Lower lobe of right lung (tissue), 2 donors: ENCODE measurements at places on chromosomes 1 and 21. TPM values are rescaled to one million over a fixed set of nuclear protein-coding genes. Genes with fewer than 3 reads are reported as not detected.

F13B gene
- not detected for total RNA-seq

GSTM5 gene
- 11.7 TPM for total RNA-seq

SPATA17 gene
- total RNA-seq = 4.0 TPM

SPATA45 gene
- total RNA-seq = not detected

SH2D2A gene
- total RNA-seq = 3.5 TPM

DISP1 gene
- 31.1 TPM for total RNA-seq

CFAP74 gene
- 6.6 TPM for total RNA-seq

CFAP57 gene
- 4.1 TPM for total RNA-seq

RPL5 gene
- total RNA-seq = 713 TPM

LRRC3 gene
- total RNA-seq = 4.0 TPM

TINAGL1 gene
- 64.5 TPM for total RNA-seq

KIRREL1 gene
- total RNA-seq = 26.9 TPM

- H3K27ac ChIP-seq = no peak overlapping the region
- no peaks in the 10 kb centered on the region for H3K27me3 ChIP-seq
- H3K36me3 ChIP-seq = peaks cover 3% of the 10 kb centered on the region
- no peak overlapping the region for H3K4me3 ChIP-seq
Measured at GRCh38 chr1:153849487-153850185, 73.1 kb downstream of the GATAD2B start.

- H3K27me3 ChIP-seq = no peaks in the 10 kb centered on the region
- H3K27ac ChIP-seq = peak overlapping the region; percentile 51
- H3K36me3 ChIP-seq = peaks cover 78% of the 10 kb centered on the region
Measured at GRCh38 chr1:64864018-64864940, 102.1 kb downstream of the JAK1 start.

GRCh38 chr1:233487408-233487807, 126.5 kb upstream of the KCNK1 start:
- H3K4me1 ChIP-seq = no peaks in the 10 kb centered on the region
- no peaks in the 10 kb centered on the region for H3K36me3 ChIP-seq
- no peak overlapping the region for H3K27ac ChIP-seq
- H3K4me3 ChIP-seq = no peak overlapping the region
- DNase-seq = no peak

GRCh38 chr1:149978547-149979023, 31.9 kb downstream of the OTUD7B start:
- no peak overlapping the region for H3K4me3 ChIP-seq
- no peak for DNase-seq
- H3K4me1 ChIP-seq = peaks cover 24% of the 10 kb centered on the region
- H3K27me3 ChIP-seq = no peaks in the 10 kb centered on the region
- H3K36me3 ChIP-seq = peaks cover 35% of the 10 kb centered on the region

DNA sequence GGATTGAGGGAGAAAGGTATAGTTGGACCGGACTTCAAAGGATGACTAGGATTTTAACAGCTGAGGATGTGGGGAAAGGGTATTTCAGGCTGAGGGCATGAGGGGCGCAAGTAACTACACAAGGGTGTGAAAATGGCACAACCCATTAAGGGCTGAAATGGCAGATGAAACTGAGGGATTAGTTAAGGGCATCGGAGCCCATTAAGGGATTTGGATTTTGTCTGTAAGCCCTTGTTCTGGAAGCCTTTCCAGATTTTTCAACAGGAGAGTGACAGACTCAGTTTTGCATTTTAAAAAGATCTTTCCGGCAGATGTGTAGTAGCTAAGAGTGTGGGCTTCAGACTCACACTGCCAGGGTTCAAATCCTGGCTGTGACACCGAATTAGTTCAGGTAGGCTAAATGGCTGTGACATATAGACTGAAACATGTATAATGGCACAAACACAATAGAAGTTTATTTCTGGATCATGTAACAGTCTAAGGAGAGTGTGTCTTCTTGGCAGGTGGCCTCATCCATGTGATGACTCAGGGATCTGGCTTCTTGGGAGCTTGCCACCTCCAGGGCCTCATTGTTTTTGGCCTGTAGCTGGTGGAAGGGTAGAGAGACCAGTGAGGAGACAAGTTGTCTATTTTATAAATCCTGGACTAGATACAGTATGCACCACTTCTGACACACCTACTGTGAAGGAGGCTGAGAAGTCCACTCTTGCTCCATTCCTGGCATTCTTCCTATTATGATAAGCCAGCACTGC, 49.6 kb downstream of the UBE2T start:
- no peaks in the 10 kb centered on the region for H3K27me3 ChIP-seq
- H3K36me3 ChIP-seq = no peaks in the 10 kb centered on the region
- no peaks in the 10 kb centered on the region for H3K4me1 ChIP-seq
- no peak overlapping the region for H3K27ac ChIP-seq
- no peak overlapping the region for H3K4me3 ChIP-seq

DNA sequence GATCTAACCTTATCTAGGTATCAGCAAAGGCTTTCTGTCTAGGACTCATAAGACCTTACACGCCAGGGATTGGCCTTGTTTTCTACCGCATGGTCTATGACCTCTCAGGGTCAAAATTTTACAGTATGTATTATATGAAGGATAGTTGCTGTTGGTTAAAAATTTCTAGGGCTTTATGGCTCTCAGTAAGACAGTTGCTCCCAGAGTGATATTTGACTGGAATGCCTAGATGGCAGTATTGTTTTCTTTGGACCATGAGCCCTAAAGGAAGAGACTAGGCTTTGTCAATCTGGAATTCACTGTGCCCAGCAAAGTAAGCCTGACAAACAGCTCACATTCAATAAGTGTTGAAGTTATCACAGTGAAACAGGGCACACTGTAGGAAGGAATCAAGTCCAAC, 37.6 kb downstream of the C1orf87 start:
- H3K36me3 ChIP-seq = no peaks in the 10 kb centered on the region
- H3K27ac ChIP-seq = no peak overlapping the region
- H3K4me3 ChIP-seq = no peak overlapping the region

- H3K4me3 ChIP-seq = no peak overlapping the region
- no peaks in the 10 kb centered on the region for H3K4me1 ChIP-seq
Measured at GRCh38 chr1:6880951-6881690, 95.9 kb downstream of the CAMTA1 start.

- no peaks in the 10 kb centered on the region for H3K36me3 ChIP-seq
- H3K27me3 ChIP-seq = no peaks in the 10 kb centered on the region
- peaks cover 29% of the 10 kb centered on the region for H3K4me1 ChIP-seq
- H3K27ac ChIP-seq = no peak overlapping the region
- DNase-seq = no peak
- no peak overlapping the region for H3K4me3 ChIP-seq
Measured at GRCh38 chr1:229059671-229060539, 211.0 kb upstream of the RAB4A start.

DNA sequence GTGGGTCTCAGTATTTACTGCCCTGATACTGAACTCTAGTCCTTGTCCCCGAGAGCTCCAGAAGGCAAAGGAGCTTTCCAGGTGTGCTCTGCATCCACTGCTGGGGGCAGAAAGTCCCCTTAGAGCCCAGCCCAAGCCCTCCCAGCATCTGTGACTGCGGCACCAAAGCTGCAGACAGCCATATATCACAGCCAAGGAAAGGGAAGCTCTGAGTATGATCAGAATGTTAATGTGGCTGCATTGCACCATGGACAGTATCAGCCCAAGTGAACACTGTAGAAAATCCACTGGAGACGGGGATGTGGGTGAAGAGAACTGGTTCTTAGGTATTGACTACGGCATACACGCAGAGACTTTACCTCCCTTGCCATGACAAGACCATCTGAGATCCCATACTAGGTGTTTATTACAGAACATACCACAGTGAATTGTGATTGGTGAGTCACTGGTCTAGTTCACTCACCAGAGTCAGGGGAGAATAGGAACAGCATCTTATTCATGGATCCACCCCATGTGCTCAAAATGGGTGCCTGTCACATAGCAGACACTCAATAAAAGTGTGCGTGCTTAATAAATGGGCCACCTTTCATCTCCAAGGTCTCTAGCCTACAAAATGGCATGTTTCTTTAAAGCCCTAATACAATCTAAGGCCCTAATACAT, 170.3 kb downstream of the HHIPL2 start:
- H3K36me3 ChIP-seq = no peaks in the 10 kb centered on the region
- no peak for DNase-seq
- no peak overlapping the region for H3K4me3 ChIP-seq
- no peaks in the 10 kb centered on the region for H3K27me3 ChIP-seq
- no peaks in the 10 kb centered on the region for H3K4me1 ChIP-seq

DNA sequence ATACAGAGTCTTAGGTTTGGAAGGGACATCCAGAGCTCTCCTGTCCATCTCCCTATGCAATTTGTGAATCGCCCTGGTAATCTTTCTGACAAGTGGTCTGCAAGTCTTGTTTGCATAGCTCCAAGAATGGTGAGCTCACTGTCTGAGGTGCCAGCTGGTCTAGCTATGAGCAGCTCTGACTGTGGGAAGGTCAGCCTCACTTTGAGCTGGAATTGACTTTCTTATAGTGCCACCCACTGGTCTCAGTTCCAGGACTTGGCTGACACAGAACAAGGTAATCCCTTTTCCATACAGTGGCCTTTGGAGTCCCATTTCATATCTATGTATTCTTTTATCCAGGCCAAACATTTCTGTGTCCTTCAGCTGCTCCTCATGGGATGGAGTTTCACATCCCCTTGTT, 95.6 kb upstream of the C8B start:
- H3K27me3 ChIP-seq = no peaks in the 10 kb centered on the region
- no peaks in the 10 kb centered on the region for H3K36me3 ChIP-seq
- no peak overlapping the region for H3K4me3 ChIP-seq
- no peak for DNase-seq

DNA sequence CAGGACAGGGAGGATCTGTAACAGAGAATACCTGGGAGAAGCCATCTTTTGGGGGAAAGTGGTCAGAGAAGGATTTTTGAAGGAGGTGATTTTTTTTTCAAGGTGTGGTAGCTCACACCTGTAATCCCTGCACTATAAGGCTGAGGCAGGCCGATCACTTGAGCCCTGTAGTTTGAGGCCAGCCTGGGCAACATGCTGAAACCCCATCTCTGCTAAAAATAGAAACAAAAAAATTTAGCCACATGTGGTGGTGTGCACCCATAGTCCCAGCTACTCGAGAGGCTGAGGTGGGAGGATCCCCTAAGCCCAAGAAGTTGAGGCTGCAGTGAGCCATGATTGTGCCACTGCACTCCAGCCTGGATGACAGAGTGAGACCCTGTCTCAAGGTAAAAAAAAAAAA, 67.4 kb upstream of the ARTN start:
- peaks cover 21% of the 10 kb centered on the region for H3K4me1 ChIP-seq
- no peaks in the 10 kb centered on the region for H3K36me3 ChIP-seq
- H3K27me3 ChIP-seq = no peaks in the 10 kb centered on the region
- no peak overlapping the region for H3K4me3 ChIP-seq
- no peak overlapping the region for H3K27ac ChIP-seq
- DNase-seq = no peak

GRCh38 chr1:156356875-156357534, 12.0 kb upstream of the RHBG start:
- H3K36me3 ChIP-seq = no peaks in the 10 kb centered on the region
- DNase-seq = peak; percentile 70
- H3K27ac ChIP-seq = no peak overlapping the region
- peaks cover 24% of the 10 kb centered on the region for H3K27me3 ChIP-seq
- H3K4me1 ChIP-seq = no peaks in the 10 kb centered on the region

- H3K27me3 ChIP-seq = no peaks in the 10 kb centered on the region
- no peak overlapping the region for H3K27ac ChIP-seq
- H3K36me3 ChIP-seq = no peaks in the 10 kb centered on the region
- H3K4me1 ChIP-seq = no peaks in the 10 kb centered on the region
Measured at GRCh38 chr1:188557053-188557452, 1728.3 kb downstream of the PLA2G4A start.

DNA sequence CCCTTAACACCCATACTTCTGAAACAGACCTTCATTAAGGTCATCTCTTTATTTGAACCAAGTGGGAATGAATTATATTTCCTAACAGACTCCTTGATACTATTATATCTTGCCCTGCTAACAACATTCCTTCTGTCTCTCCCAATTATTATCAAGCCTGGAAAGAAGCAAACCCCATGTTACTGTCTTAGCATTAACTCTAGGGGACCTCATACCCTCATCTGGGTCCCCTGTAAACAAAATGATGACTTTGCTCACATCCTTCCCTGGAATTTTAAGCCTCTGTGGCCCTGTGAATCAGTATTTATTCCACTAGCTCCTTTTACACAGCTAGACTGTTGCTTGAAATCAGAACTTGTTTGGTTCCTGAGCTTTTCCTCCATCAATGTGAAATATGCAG, 38.3 kb upstream of the BCL10 start:
- peak overlapping the region; percentile 18 for H3K27ac ChIP-seq
- H3K4me3 ChIP-seq = no peak overlapping the region
- no peaks in the 10 kb centered on the region for H3K27me3 ChIP-seq
- H3K36me3 ChIP-seq = no peaks in the 10 kb centered on the region

GRCh38 chr1:2589431-2590232, 3.1 kb downstream of the PRXL2B start:
- no peaks in the 10 kb centered on the region for H3K27me3 ChIP-seq
- peak; percentile 45 for DNase-seq
- H3K4me3 ChIP-seq = no peak overlapping the region
- H3K27ac ChIP-seq = no peak overlapping the region
- H3K36me3 ChIP-seq = peaks cover 3% of the 10 kb centered on the region

DNA sequence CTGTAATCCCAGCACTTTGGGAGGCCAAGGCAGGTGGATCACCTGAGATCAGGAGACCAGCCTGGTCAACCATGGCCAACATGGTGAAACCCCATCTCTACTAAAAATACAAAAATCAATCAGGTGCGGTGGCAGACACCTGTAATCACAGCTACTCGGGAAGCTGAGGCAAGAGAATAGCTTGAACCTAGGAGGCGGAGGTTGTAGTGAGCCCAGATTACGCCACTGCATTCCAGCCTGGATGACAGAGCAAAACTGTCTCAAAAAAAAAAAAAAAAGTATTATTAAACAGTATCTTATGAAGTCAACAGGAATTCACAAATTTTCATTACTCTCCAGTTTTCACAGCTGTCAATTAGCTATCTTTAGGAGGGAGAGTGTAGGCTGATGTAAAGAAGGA, 3.8 kb downstream of the ACBD6 start:
- peaks cover 9% of the 10 kb centered on the region for H3K36me3 ChIP-seq
- H3K4me3 ChIP-seq = no peak overlapping the region
- H3K27me3 ChIP-seq = no peaks in the 10 kb centered on the region
- no peak overlapping the region for H3K27ac ChIP-seq
- H3K4me1 ChIP-seq = peaks cover 29% of the 10 kb centered on the region
- DNase-seq = no peak

- no peak overlapping the region for H3K27ac ChIP-seq
- H3K36me3 ChIP-seq = no peaks in the 10 kb centered on the region
- H3K4me1 ChIP-seq = no peaks in the 10 kb centered on the region
- H3K4me3 ChIP-seq = no peak overlapping the region
- no peaks in the 10 kb centered on the region for H3K27me3 ChIP-seq
- DNase-seq = no peak
Measured at GRCh38 chr1:208520438-208521099, 276.4 kb upstream of the PLXNA2 start.

GRCh38 chr1:3037281-3038040, 16.2 kb downstream of the ACTRT2 start:
- H3K36me3 ChIP-seq = no peaks in the 10 kb centered on the region
- H3K27ac ChIP-seq = no peak overlapping the region
- no peak overlapping the region for H3K4me3 ChIP-seq
- no peak for DNase-seq

GRCh38 chr1:119808491-119808890, 2.8 kb downstream of the REG4 start:
- peaks cover 4% of the 10 kb centered on the region for H3K27me3 ChIP-seq
- H3K4me1 ChIP-seq = no peaks in the 10 kb centered on the region
- DNase-seq = no peak
